ENCODE measurements at places on chromosomes 16 and 17. TPM values are rescaled to one million over a fixed set of nuclear protein-coding genes. Genes with fewer than 3 reads are reported as not detected.

GRCh38 chr17:28478712-28479615, 5.5 kb downstream of the SLC13A2 start:
- H3K27me3 ChIP-seq, result no peaks in the 10 kb centered on the region
- H3K4me3 ChIP-seq, result no peak overlapping the region
- no peaks in the 10 kb centered on the region for H3K4me1 ChIP-seq
- H3K36me3 ChIP-seq, result no peaks in the 10 kb centered on the region
- H3K27ac ChIP-seq, result no peak overlapping the region

DNA sequence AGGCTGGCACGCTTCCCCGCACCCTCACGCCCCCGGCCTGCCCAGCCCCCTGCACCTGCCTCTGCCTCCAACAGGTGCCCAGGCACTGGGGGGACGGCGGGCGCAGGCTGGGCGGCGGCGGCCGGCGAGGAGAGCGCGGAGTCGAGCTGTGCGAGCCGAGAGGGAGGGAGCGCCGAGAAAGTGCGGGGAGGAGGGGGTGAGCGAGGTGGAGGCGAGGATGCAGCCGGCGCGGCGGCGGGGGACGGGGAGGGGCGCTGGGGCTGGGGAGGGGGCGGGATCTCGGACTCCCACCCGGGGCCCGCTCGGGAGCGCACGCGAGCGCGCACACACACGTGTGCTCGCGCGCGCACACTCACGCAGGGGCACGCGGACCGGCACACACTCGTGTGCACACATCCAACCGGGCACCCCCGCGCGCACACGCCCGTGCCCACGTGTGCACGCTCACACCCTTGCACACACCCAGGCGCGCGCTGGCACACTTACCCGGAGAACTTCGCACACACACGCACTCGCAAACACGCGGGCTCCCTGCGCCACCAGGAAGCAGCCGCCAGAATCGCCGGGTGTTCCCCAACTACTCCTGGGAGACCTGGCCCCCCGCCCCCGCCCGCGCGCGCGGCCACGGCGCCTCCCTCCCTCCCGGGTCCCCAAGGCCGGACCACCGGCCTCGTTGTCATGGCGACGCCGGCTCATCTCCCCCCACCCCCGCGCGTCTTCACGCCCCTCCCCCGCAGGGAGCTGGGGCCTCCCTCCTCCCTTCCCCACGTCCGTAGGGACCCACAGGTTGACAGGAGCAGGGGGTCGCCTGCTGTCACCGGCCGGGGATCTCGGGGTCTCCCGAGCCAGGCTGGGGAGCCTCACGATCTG, at the start of gene DOC2A:
DOC2A (minus strand) TSS at position 184 of the 870 bp plus-strand sequence. CDS start 805 bp downstream, outside the sequence.
- peaks cover 13% of the 10 kb centered on the region for H3K4me1 ChIP-seq
- H3K36me3 ChIP-seq, result peaks cover 2% of the 10 kb centered on the region
- H3K4me3 ChIP-seq, result peak within 1 kb of the TSS; percentile 77
- no peak within 1 kb of the TSS for H3K27ac ChIP-seq
- H3K27me3 ChIP-seq, result no peaks in the 10 kb centered on the region

MILR1 gene
- total RNA-seq, result not detected

- peaks cover 46% of the 10 kb centered on the region for H3K4me1 ChIP-seq
- no peak overlapping the region for H3K27ac ChIP-seq
- H3K4me3 ChIP-seq, result no peak overlapping the region
- H3K36me3 ChIP-seq, result no peaks in the 10 kb centered on the region
- DNase-seq, result no peak
- no peaks in the 10 kb centered on the region for H3K27me3 ChIP-seq
Measured at GRCh38 chr17:76496464-76496863, 4.8 kb downstream of the RHBDF2 start.

GRCh38 chr17:81608605-81609004, 28.3 kb downstream of the NPLOC4 start:
- peaks cover 19% of the 10 kb centered on the region for H3K36me3 ChIP-seq
- no peak for DNase-seq
- H3K27me3 ChIP-seq, result no peaks in the 10 kb centered on the region
- H3K27ac ChIP-seq, result no peak overlapping the region
- no peaks in the 10 kb centered on the region for H3K4me1 ChIP-seq

DNA sequence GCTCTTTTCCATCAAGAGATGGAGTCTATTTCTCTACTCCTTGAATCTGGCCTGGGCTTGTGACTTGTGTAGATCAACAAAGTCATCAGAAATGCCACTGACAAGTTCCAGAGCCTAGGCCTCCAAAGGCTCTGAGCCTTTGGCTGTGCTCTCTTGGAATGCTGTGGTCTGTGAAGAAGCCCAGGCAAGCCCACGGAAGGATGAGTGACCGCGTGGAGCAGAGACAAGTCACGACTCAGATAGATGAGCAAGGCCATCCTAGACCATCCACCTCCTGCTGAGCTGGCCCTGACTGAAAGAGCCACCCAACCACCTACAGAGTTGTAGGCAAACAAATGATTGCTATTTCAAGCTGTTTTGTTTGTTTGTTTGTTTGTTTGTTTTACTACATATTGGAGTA, 11.6 kb upstream of the ICAM2 start:
- H3K27me3 ChIP-seq, result peaks cover 2% of the 10 kb centered on the region
- no peak overlapping the region for H3K27ac ChIP-seq
- no peak for DNase-seq
- H3K4me1 ChIP-seq, result no peaks in the 10 kb centered on the region
- H3K36me3 ChIP-seq, result no peaks in the 10 kb centered on the region
- no peak overlapping the region for H3K4me3 ChIP-seq

MPP3 gene
- total RNA-seq, result 5.5 TPM

- H3K27ac ChIP-seq, result no peak overlapping the region
- H3K4me3 ChIP-seq, result no peak overlapping the region
- H3K27me3 ChIP-seq, result no peaks in the 10 kb centered on the region
- no peaks in the 10 kb centered on the region for H3K4me1 ChIP-seq
Measured at GRCh38 chr16:11980136-11980844, 3.8 kb downstream of the SNX29 start.

DNA sequence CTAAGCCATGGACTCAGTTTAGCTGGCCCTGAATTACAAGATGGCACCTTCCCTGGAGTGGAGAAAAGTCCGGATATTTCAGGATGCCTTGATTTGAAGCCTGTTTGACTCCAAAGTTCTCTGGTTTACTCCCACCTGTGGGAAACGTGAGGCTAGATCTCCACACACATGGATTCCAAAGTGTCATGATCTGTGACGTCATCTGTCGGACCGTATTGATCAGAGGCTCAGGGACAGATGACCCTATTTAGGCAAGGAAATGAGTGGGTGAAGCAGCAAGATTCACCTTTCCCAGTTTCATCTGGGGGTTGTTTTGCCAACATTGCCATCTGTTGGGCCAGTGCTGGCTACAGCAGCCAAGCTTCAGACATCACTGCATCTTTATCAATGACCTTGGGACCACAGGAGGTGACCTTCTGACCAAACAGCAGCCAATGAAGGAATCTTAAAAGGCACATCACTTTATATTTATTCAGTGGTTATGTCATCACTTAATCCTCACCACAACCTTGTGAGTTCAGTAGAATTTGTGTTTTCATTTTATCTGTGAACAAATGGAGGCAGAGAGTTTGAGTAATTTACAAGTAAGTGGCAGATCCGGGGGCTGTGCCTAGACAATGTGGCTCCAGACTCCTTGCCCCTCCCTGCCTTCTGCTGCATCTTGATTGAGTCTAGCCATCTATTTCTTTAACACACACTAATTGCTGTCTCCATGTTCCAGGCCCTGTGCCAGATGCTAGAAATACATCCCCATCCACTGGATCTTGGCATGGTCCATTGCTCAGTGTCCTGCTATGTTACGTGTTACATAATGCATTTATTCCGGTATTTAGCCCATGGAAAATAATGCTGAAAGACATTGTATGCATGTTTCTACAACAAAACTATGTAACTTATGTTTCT, 1.5 kb upstream of the CDH13 start:
- H3K4me3 ChIP-seq, result no peak overlapping the region
- no peak overlapping the region for H3K27ac ChIP-seq
- H3K4me1 ChIP-seq, result peaks cover 2% of the 10 kb centered on the region

DNA sequence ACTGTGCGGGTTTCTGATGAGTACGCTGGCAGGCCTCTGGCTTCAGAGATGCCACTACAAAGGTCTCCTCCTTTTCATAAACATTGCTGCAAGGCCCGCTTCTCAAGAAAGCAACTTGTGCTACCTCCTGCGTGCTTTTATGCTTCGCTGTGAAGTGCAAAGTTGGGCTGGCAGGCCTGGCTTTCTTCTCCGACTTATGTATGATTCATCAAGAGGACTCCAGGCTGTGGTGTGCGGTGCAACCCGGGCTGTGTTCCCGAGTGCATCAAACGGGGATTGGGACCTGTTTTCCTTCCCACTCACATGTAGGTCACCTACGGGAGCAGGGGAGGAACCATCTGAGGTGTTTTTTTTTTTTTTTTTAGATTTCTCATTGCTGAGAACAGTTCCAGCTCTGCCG, 534.1 kb downstream of the WWOX start:
- no peaks in the 10 kb centered on the region for H3K27me3 ChIP-seq
- H3K4me3 ChIP-seq, result no peak overlapping the region

TMEM220 gene
- total RNA-seq, result 4.2 TPM

DNA sequence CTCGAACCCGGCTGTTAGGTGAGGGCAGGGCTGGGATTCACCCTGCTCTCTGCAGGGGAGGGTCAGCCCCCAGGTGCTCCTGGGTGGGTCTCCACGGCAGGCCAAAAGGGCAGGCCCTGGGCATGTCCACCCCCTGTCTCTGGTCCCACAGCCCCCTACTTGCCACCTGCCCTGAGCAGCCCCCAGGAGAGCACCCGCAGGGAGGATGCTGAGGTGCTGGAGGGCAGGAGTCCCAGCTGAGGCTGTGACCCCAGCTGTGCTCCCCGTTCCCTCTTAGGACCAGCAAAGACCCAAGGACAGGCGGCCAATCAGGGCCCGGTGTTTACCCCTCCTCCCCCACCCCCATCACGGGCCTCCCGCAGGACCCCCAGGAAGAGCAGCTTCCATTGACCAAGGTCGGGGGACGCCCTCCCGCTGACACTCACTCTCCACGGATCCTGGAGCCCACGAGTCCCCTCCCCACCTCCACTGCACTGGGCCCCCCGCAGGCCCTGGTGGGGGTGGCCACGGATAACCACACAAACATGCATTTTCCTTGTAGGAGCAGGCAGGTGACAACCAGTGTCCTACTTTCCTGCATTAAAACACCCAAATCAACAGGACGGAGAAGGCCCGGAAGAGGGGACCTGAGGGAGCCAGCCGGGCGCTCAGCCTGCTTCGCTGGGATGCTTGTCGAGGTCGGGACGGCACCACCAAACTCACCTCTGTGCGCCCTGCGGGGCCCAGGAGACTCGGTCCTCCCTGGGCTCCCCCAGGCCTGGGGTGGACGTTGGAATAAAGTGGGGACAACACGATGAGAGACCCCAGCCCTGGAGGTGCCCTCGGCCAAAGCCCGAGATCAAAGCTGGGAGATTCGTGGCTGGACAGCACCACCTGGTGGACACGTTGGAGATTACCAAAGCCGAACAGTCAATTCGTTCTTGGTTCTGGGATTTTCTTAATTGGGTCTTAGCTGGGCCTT, 22.5 kb upstream of the ENPP7 start:
- H3K4me1 ChIP-seq, result peaks cover 13% of the 10 kb centered on the region
- no peak overlapping the region for H3K27ac ChIP-seq
- no peak overlapping the region for H3K4me3 ChIP-seq
- no peaks in the 10 kb centered on the region for H3K36me3 ChIP-seq
- no peak for DNase-seq
- no peaks in the 10 kb centered on the region for H3K27me3 ChIP-seq

GRCh38 chr17:55652825-55653224, 69.8 kb downstream of the TMEM100 start:
- H3K36me3 ChIP-seq, result no peaks in the 10 kb centered on the region
- no peak overlapping the region for H3K27ac ChIP-seq
- no peak for DNase-seq
- H3K4me3 ChIP-seq, result no peak overlapping the region

GRCh38 chr16:71406724-71407123, 35.1 kb downstream of the TLE7 start:
- H3K27me3 ChIP-seq, result no peaks in the 10 kb centered on the region
- no peaks in the 10 kb centered on the region for H3K36me3 ChIP-seq
- no peak overlapping the region for H3K27ac ChIP-seq

OR4D1 gene
- total RNA-seq, result 0.32 TPM

- H3K4me1 ChIP-seq, result peaks cover 9% of the 10 kb centered on the region
- peak overlapping the region; percentile 99 for H3K27ac ChIP-seq
- H3K36me3 ChIP-seq, result no peaks in the 10 kb centered on the region
- peak; percentile 71 for DNase-seq
Measured at GRCh38 chr16:50152351-50152806, 727 bp upstream of the TENT4B start.

GRCh38 chr17:15436473-15437302, 30.7 kb downstream of the CDRT4 start:
- no peak for DNase-seq
- peaks cover 3% of the 10 kb centered on the region for H3K36me3 ChIP-seq
- no peak overlapping the region for H3K27ac ChIP-seq

LONP2 gene
- 22.4 TPM for total RNA-seq

GRCh38 chr16:84607694-84608093, 10.2 kb downstream of the COTL1 start:
- H3K27me3 ChIP-seq, result no peaks in the 10 kb centered on the region
- no peak overlapping the region for H3K27ac ChIP-seq
- H3K4me1 ChIP-seq, result peaks cover 19% of the 10 kb centered on the region
- no peak overlapping the region for H3K4me3 ChIP-seq

MYH8 gene
- not detected for total RNA-seq

SLFN12 gene
- total RNA-seq, result 10.7 TPM

BFAR gene
- total RNA-seq, result 75.5 TPM

TEX19 gene
- 0.38 TPM for total RNA-seq

DNA sequence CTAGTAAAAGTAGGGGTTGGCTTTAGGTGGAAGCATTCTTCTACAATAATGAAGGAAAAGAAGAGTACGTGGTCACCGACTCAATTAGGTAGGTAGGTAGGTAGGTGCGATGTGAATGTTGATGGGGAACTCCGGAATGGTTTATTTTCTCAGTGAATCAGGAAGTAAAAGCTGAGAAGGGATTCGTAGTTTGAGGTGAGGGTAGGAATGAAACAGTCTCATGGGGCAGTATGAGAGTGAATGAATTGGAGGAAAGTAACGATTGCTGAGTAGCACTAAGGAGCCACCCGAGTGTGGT, 13.9 kb downstream of the PER1 start:
- peaks cover 16% of the 10 kb centered on the region for H3K36me3 ChIP-seq
- DNase-seq, result no peak
- peaks cover 8% of the 10 kb centered on the region for H3K4me1 ChIP-seq
- no peak overlapping the region for H3K27ac ChIP-seq
- no peaks in the 10 kb centered on the region for H3K27me3 ChIP-seq

CACNG1 gene
- total RNA-seq, result not detected

SYT17 gene
- total RNA-seq, result 5.6 TPM

DNA sequence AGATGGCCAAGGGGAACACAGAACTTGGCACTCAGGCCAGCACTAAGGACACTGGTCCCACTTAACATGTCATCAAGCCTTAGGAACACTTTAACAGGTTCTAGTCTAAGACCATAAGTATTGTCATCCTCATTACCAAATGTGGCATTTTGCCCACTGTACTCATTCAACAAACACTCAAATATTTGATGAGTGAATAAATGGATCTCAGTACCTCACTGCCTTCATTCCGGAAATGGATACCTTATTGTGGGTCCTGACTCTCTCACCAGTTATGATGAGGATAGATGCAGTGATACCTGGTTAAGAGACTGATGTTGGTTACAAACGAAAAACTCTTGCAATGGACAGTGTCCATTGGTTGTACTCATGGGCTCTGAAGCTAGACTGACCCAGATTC, 455.2 kb upstream of the DYNLRB2 start:
- H3K27ac ChIP-seq, result no peak overlapping the region
- no peaks in the 10 kb centered on the region for H3K36me3 ChIP-seq
- no peaks in the 10 kb centered on the region for H3K27me3 ChIP-seq
- no peaks in the 10 kb centered on the region for H3K4me1 ChIP-seq
- no peak for DNase-seq

PRSS33 gene
- total RNA-seq, result not detected

- peaks cover 8% of the 10 kb centered on the region for H3K27me3 ChIP-seq
- peak overlapping the region; percentile 76 for H3K4me3 ChIP-seq
- H3K27ac ChIP-seq, result no peak overlapping the region
Measured at GRCh38 chr17:44774271-44775135, 15.7 kb downstream of the ADAM11 start.

CD300H gene
- not detected for total RNA-seq

KRT26 gene
- not detected for total RNA-seq

SLC9A5 gene
- total RNA-seq, result 8.5 TPM
